Stimulated activated CD8-positive, alpha-beta memory T cell treated with anti-CD3 and anti-CD28 coated beads, Interleukin-2, amount 100 ng/mL, for 1 hour (primary cell): ENCODE measurements at places on chromosomes 2 and 18.

GRCh38 chr18:76380791-76381405 lies 114.1 kb downstream of the ZNF516 start:
- no peak for DNase-seq

DNA sequence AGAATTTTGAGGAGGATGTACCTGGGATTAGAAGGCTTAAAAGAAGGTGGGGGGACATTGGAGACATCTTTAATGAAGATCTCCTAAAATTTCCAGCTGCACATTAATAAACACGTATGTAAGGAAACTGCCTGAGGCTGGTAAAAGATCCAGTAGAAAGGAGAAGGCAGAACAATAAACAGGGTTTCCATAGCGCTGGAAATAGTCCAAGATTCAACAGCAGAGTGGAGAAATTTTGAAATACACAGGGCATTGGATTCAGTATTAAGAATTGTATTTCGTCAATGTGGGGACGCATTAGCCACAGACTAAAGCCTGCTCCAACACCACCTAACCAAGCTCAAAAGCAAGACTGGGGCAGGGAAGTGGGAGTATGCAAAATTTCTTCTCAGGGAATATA lies 606.9 kb upstream of the NRXN1 start:
- DNase-seq: no peak

GRCh38 chr2:207478572-207478971 lies 51.2 kb upstream of the CREB1 start:
- no peak for DNase-seq

- peak; percentile 26 for DNase-seq
These were observed 8.9 kb downstream of the TNS1 start for GRCh38 chr2:217993817-217994463.

- no peak for DNase-seq
These were observed 13.9 kb upstream of the MBOAT2 start for GRCh38 chr2:9017411-9017810.

GRCh38 chr2:9326975-9327374 lies 96.4 kb downstream of the ITGB1BP1 start:
- no peak for DNase-seq

DNA sequence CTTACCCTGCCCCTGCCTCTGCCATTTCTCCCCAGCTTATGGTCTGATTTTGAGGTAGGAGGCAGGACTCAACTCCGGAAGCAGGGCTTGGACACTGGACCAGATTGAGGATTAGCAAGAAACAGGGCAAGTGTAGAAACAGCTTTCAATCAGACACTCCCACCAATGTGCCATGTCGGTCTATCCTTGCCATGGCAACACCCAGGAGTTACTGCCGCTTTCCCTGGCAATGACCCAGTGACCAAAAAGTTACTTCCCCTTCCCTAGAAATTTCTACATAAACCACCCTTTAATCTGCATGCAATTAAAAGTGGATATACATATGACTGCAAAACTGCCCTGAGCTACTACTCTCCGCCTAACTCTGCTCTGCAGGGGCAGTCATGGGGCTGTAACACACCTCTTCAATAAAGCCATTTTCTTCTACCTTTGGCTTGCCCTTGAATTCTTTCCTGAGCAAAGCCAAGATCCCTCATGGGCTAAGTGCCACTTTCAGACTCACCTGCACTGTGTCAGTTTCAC lies 156.7 kb downstream of the LPIN1 start:
- DNase-seq: no peak

DNA sequence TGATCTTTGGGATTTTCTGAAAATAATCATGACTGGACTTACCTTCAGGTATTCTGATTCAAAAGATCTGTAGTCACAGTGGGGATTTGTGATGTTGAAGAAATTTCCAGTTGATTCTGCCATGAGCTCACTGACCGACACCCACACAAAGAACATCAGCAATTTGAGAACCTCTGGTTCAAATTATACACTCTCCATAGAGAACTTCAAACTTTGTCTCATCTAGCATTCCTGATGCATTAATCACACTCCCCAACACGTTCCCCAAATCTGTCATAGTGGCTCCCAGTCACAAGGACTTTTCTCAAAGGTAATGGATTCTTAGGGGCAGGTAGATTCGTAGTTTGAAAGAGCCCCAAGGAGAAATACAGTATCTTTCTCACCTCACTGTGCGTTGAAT lies 584.3 kb downstream of the FBXO15 start:
- no peak for DNase-seq

DNA sequence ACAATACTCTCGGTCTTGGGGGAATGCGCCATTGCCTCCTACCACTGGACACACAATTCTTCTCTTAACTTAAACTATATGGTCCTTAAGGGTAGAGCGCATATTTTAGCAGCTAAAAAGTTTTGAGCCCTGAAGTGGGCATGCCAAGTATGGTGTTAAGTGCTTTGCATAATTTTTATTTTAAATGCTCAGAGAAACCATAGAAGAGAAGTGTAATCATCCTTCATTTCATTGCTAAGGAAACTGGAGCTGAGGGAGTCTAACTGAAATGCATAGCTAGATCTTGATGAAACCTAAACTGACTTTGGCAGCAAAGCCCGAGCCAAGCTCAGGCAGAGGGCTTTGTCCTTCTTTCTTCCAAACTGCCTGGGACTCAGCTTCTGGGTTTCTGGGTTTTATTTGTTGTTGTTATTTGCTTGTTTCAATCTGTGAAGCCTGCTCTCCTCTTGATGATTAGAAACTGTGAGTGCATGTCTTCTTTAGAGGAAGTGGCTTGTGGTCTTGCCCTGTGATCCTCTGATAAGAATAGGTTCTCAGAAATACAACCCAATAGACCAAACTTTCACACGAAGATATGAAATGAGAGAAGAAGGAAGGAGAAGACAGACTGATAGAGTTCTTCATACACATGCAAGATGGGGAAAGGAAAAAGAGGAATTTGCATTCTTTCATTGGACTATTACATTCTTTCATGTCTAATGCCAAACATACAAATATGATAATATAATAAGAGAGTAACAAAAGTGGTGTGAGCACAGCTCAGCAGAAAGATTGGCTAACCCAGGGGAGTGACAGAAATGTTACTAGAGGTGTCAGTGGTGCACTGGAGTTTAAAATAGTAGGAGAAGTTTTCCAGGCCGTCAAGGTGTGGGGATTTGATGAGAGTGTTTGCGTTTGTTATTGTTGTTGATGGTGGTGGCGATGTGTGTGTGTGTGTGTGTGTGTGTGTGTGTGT lies 7.5 kb upstream of the RNF144A start:
- DNase-seq: no peak
